ENCODE measurements at places on chromosomes 2 and 18. TPM values are rescaled to one million over a fixed set of nuclear protein-coding genes. Genes with fewer than 3 reads are reported as not detected.

- no peaks in the 10 kb centered on the region for H3K27me3 ChIP-seq
- no peak for DNase-seq
- H3K27ac ChIP-seq: no peak overlapping the region
- no peaks in the 10 kb centered on the region for H3K36me3 ChIP-seq
These were observed 132.1 kb upstream of the STON1 start for GRCh38 chr2:48397846-48398245.

Gene IL1RN
- 0.19 TPM for total RNA-seq

DNA sequence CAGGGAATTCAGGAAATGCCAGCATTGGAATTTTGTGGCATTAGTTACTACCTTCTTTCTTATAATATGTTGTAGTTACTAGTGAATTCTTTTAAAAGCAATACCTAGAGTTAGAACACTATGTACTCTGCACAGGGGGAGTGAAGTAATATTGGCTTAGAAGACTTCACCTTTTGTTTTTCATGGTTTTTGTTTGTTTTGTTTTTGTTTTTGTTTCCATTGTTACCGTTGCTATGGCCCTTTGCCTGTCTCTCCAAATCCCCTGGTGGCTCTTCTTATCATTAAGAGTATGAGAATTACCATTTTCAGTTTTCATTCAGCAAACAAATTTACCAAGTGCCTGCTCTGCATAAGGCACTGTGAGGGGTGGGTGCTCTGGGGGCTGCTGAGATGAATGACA, 160.1 kb downstream of the HAUS1 start:
- H3K27ac ChIP-seq: no peak overlapping the region
- H3K27me3 ChIP-seq: no peaks in the 10 kb centered on the region
- H3K4me1 ChIP-seq: peaks cover 70% of the 10 kb centered on the region
- H3K36me3 ChIP-seq: peaks cover 8% of the 10 kb centered on the region
- DNase-seq: no peak
- H3K4me3 ChIP-seq: no peak overlapping the region

DNA sequence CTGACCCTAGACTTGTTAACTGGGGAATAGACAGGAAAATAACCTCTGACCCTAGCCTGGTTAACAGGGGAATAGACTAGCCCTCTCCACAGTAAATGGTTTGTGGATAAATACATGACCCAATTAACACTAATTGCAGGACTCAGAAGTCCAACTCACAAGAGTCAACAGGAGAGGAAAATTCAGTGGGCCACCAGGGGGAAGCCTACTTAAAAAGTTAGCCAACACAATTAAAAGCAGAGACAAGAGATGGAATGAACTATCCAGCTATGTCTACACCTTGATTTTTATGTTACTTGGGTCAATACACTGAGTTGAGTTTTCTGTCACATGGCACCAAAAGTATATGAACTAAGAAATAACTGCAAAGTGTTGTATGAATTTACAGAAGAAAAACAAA, 158.8 kb upstream of the SLC39A10 start:
- no peak overlapping the region for H3K4me3 ChIP-seq
- no peaks in the 10 kb centered on the region for H3K4me1 ChIP-seq
- no peak for DNase-seq
- no peak overlapping the region for H3K27ac ChIP-seq
- no peaks in the 10 kb centered on the region for H3K27me3 ChIP-seq

GRCh38 chr18:13629841-13630715, 96.3 kb downstream of the FAM210A start:
- no peaks in the 10 kb centered on the region for H3K4me1 ChIP-seq
- no peaks in the 10 kb centered on the region for H3K27me3 ChIP-seq
- H3K4me3 ChIP-seq: no peak overlapping the region

DNA sequence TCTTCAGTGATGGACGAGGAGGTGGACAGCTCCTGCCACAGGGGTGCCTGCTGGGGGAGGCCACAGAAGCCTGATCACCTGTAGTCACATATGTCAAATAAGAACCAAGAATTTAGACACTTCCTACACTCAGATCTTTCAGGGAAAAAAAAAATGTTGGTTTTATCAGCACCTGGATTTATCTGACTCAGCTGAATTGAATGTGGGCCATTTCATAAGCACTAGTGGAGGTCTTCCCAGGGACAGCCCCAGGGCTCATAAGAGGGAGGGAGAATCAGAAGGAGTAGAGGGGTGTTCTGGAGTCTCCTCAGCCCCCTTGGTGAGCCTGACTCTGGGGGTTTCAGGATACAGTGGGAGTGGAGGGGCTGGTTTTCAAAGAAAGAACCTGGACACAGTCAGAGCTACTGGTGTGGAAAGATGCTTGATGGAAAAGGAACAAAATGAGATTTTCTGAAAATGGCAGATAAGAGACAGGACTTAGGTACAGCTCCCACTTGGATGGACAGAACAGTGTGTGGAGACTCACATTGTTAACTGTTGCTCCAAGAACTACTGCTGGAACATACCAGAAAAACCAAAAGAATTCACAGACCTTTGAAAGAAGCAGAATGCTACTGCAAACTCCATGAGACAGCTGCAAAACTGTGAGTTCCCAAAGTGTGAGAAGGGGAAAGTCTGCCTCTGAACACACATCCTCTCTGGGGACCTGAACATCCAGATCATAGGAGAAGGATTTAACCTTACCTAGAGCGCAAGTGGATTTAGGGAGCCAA, 45.4 kb downstream of the LCT start:
- H3K4me3 ChIP-seq: no peak overlapping the region
- H3K27ac ChIP-seq: no peak overlapping the region
- no peaks in the 10 kb centered on the region for H3K27me3 ChIP-seq
- H3K36me3 ChIP-seq: no peaks in the 10 kb centered on the region

DNA sequence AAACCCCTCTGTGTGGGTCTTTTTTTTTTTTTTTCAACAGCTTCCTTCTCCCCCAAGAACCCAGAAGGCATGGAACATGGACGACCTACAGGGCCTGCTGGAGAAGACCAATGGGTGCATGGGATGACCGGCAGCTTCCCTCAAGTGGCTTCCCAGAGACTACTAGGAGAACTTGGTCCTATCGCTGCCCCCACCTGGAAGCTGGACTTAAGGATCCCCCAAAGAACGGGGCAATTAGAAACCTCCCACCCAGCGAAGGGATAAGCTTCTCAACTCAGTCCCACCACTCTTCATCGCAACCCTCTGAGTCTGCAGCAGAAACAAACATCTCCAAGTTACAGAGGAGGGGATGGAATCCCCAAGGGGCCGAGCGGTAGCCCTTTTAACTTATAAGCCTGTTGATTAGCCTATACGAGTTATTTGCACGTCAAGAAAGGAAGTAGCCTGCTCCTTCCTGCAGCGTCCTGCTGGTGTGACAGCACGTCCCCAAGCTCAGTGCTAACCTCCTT, 1.4 kb downstream of the ACTR1B start:
- H3K4me1 ChIP-seq: peaks cover 24% of the 10 kb centered on the region
- H3K27ac ChIP-seq: peak overlapping the region; percentile 98
- no peaks in the 10 kb centered on the region for H3K27me3 ChIP-seq
- H3K36me3 ChIP-seq: peaks cover 29% of the 10 kb centered on the region
- no peak for DNase-seq

Gene PLA2R1
- total RNA-seq: 0.59 TPM

DNA sequence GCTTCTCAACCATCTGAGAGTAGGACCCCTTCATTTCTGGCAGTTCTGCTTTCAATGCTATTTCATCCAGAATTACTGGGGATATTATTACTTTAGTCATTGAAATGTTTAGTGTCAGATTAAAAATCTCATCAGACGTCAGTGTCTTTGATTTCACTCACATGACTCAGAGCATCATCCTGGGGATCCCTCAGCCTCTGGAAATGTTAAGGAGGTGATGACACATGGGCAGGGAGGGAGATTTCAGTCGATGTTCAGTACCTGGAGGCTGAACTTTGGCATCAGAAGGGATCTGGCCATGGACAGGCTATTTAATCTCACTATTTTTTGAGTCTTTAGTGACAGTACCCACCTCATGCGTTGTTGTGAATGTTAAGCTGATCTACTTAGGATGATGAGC, 39.1 kb downstream of the OSBPL6 start:
- DNase-seq: no peak
- H3K4me1 ChIP-seq: peaks cover 49% of the 10 kb centered on the region
- H3K36me3 ChIP-seq: no peaks in the 10 kb centered on the region
- H3K4me3 ChIP-seq: no peak overlapping the region

- no peak overlapping the region for H3K4me3 ChIP-seq
- DNase-seq: no peak
- H3K4me1 ChIP-seq: no peaks in the 10 kb centered on the region
- H3K36me3 ChIP-seq: no peaks in the 10 kb centered on the region
- no peak overlapping the region for H3K27ac ChIP-seq
These were observed 70.2 kb downstream of the AOX1 start for GRCh38 chr2:200655918-200656580.

Gene ASPRV1
- 1.8 TPM for total RNA-seq

Gene C2orf80
- total RNA-seq: not detected

Gene VWC2L
- total RNA-seq: not detected

- no peaks in the 10 kb centered on the region for H3K4me1 ChIP-seq
- DNase-seq: peak; percentile 7
- no peak overlapping the region for H3K4me3 ChIP-seq
- H3K27me3 ChIP-seq: peaks cover 5% of the 10 kb centered on the region
These were observed 77.6 kb upstream of the OTOF start for GRCh38 chr2:26555246-26556133.

Gene LCT
- total RNA-seq: not detected

DNA sequence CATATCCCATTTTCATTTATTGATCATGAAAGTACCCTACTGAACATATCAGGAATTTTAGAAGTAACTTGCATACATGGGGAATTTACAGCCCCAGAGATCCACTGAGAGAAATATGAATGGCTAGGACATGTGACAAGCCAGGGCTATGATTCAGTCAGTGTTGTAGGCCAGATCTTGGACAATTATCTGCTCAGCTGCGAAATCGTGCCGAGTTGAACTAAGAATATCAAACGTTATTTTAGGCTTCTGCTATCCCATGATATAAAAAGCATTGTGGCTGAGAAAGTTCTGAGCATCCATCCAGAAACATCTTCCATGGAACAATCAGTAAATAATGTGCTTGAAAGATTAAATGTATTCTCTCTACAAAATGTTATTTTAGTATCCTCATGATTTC, 85.7 kb upstream of the UNC80 start:
- H3K27me3 ChIP-seq: no peaks in the 10 kb centered on the region
- H3K27ac ChIP-seq: no peak overlapping the region
- no peak overlapping the region for H3K4me3 ChIP-seq
- H3K36me3 ChIP-seq: no peaks in the 10 kb centered on the region

DNA sequence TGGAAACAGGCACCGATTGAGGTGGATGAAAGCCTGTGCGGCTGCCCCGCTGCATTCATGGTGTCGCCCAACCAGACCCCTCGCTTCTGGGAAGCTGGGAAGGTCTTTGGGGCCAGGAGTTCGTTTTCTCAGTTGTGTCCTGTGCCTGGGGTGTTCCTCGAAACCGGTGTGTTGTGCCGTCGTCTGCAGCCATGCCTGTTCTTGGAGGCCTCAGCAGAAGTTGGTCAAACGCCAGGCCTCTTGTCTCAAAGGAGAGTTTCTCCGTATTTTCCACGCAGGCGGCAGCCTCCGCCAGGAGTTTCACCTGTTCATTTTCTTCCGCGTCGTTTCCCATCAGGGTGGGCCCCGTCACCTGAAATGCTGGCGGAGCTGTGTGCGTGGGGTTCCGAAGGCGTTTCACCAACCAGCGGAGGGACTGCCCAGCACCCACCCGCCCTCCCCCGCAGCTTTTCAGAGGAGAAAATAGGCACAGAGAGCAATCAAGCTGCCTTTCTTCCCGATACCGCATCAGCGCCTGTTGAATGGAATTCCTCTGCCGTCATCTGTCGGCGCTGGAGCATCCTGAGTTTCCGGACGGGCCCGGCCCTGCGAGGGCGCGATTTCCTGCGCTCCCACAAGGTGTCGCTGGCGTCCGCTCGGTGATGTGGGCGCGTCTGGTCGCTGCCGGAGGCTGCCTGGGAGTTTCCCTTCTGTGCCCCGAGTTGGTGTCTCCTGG, 17.0 kb upstream of the NFATC1 start:
- H3K4me3 ChIP-seq: no peak overlapping the region
- H3K27ac ChIP-seq: no peak overlapping the region
- no peaks in the 10 kb centered on the region for H3K27me3 ChIP-seq
- DNase-seq: peak; percentile 89

Gene RESP18
- not detected for total RNA-seq

DNA sequence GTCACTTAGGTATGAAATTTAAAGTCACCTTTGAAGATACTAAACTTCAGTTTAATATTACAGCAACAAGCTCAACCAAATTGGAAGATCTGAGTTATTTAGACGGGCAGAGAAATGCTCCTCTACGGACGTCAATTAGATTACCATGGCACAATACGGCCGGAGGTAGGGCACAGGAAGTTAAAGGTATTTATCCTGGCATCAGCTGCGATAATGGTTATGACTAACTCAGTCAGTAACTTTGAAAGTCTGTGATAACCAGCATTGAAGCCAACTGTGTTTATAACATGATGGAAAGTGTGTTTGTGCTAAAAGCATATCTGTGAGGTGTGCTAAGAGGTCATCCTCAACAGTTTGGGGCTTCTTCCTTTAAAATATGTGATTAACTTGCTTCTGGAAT, 117.3 kb downstream of the WDSUB1 start:
- DNase-seq: no peak
- H3K4me3 ChIP-seq: no peak overlapping the region
- H3K36me3 ChIP-seq: peaks cover 5% of the 10 kb centered on the region
- no peaks in the 10 kb centered on the region for H3K27me3 ChIP-seq
- H3K27ac ChIP-seq: no peak overlapping the region
